B cell (primary cell): ENCODE measurements at places on chromosomes 6 and 20.
A peak's percentile ranks its signal among the peaks of the same experiment; 100 is the strongest.

DNA sequence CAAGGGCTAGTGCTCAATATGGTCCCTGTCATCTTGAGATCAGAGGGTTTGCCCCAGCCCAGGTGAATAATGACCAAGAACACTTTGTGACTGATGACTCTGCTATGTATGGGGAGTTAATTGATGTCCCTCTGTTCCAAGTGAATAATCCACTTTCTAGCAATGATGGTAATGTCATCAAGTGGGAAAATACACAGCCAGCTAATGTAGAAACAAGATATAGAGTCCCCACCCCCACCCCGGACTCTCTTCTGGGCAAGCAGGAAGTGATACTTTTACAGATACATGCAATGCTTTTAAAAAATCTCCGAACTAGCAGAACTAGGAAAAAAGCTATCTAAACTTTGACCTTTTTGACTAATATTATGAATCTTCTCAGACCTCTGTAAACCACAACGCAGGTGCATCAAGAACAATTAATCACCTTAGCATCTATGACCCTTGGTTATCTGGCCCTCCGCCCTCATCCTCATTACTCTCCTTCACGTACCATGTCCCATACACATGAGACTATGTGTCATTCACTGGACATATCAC lies 30.5 kb downstream of the CNR1 start:
- DNase-seq = peak; percentile 60

GRCh38 chr6:161136655-161137054 lies 137.2 kb downstream of the AGPAT4 start:
- no peak for DNase-seq

GRCh38 chr20:14385176-14385740 lies 47.8 kb upstream of the FLRT3 start:
- no peak for DNase-seq

GRCh38 chr20:19765266-19765665 lies 7.2 kb downstream of the RIN2 start:
- DNase-seq = no peak

DNA sequence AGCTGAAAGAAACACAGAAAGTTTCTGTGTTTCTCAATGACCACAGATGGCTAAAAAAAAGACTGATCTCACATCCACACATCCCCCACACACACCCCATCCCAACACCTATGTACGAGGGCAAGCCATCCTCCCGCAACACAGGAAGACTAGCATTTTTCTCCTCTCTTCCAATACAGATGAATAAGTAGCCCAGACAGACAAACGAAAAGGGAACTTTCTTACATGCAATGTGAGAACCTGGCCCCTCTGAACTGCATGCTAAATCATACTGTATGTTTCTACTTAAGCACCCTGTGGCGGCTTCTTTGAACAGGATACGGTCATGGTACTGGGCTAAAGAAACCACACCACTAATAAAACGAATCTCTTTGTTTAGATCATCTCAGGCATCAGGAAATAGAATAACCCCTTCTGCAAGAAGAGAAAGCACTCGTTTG lies 116.2 kb downstream of the GMDS start:
- DNase-seq = no peak

GRCh38 chr6:159480471-159480870 lies 212.6 kb downstream of the SOD2 start:
- no peak for DNase-seq

- no peak for DNase-seq
Observed at GRCh38 chr20:40274912-40275533, 414.0 kb downstream of the MAFB start.

DNA sequence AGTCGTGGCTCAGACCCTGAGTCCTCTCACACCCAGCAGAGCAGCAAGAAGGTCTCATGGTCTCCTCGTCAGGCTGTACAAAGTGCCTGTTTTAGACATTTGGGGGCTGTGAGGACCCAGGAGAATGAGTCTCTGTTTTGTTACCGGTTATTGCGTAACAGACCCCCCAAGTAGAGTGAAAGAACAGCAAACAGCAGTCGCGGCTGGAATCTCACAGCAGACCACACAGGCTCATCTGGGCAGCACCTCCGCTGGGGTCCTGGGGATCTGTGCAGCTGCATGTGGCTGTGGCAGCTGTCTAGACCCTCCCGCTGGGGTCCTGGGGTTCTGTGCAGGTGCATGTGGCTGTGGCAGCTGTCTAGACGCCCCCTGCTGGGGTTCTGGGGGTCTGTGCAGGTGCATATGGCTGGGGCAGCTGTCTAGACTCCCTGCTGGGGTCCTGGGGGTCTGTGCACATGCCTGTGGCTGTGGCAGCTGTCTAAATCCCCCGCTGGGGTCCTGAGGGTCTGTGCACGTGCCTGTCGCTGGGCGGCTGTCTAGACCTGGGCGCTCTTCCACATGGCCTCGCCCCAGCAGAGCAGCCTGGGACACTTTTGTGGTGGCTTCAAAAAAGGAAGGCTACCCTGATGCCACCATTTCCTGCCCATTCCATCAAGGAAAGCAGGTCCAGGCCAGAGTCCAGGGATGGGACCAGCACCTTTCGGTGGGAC lies 24.7 kb downstream of the ENTPD6 start:
- DNase-seq = peak; percentile 32

DNA sequence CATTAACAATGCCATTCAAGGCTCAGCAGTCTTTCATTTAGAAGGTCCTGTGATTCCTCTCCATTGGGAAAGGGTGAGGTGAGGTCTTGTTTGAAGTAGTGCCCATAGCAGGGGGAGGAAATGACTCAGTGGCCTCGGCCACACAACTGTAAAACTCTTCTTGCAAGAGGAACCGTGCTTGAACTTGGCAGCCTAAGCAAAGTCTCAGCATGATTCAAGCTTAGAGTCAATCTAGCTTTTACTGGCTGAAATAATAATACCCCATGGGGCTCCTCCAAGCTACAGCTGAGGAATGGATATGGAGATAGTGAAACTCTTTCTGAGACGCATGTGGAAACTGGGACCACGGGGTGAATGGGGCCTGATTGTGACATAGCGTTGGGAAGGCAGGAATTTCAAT lies 428.2 kb downstream of the BMP2 start:
- no peak for DNase-seq

DNA sequence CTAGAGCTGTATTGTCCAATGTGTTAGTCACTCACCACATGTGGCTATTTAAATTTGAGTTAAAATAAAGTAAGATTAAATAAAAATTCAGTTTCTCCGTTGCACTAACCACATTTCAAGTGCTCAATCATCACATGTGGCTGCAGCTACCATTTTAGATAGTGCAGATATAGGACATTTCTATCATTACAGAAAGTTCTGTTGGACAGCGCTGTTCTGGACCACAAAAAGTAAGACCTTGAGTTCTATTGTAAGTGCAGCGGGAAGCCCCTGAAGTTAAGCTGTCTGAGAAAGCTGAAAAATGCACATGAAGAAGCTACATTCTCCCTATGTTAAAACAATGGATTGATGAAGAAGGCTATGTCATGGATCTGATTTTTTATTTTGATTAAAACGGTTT lies 1.1 kb downstream of the ORC3 start:
- DNase-seq = no peak

DNA sequence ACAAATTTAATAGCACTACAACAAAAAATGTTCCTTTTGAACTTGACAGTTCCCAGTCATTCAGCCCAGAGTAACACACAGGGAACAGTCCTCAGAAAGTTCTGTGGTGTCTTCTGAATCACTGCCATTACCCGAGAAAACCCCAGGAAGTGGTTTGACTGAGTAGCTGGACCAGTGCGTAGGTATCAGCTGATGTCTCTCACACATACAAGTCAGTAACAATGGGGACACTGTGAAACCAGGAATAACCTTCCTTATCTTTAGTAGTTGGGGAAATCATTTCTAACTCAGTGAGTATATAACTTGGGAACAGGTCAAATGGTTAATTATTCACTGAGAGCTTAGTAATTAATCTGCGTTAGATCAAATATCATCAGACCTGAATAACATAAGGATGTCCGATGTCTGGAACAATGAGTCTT lies 73.1 kb downstream of the HIVEP2 start:
- DNase-seq = peak; percentile 68

DNA sequence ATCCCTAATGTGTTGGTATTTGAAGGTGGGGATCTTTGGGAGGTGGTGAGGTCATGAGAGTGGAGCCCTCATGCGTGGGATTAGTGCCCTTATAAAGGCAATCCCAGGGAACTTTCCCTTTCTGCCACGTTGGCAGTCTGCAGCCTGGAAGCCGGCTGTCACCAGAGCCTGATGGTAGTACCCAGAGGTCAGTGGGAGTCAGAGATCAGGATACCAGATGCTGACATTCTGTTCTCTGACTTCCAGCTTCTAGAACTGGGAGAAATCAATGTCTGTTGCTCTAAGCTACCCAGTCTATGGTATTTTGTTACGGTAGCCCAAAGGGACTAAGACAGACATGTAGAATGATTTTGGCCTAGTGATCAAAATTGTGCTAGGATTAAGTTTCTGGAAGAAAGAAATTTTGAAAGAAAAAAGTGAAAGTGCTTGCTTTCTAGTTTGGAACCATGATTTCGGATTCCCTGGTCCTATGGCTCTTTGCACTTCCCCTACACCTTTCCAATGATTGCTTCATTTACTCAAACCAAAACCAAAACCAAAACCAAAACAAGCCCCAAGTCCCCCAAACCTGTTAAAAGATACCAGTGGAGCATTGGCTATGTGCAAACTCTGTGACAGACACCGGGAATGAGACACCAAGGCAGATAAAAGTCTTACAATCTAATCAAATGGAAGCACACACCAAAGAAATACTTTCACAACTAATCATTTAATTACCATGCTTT lies 173.7 kb upstream of the ZNF217 start:
- peak; percentile 54 for DNase-seq

DNA sequence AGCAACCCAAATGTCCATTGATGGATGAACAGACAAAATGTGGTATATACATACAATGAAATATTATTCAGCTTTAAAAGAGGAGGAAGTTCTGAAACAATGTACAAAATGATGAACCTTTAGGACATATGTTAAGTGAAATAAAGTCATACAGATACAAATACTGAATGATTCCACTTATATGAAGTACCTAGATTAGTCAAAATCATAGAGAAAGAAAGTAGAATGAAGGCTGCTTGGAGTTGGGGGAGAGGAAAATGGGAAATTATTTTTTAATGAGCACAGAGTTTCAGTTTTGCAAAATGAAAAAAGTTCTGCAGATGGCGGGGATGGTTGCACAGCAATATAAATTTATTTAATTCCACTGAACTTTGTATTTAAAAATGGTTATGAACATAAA lies 12.4 kb downstream of the COL19A1 start:
- DNase-seq = no peak

- DNase-seq = no peak
Observed at GRCh38 chr20:61765081-61765870, 300.4 kb downstream of the TAF4 start.

DNA sequence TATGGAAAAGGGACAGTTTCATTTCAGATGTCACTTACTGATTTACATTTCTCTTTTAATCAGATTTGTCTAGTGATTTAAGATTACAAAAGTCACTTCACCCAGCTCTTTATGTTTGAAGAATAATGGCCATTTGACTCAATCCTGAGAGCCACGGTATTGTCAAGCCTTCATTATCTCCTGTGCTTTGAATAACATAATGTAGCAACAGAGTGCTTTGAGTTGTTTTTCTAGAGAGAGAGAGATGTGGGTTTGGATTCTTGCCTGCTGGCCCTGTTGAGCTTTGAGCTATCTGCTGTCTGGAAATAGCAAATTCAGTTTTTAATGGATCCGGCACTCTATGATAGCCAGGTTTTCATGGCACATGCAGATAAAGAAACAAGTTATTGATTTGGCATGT lies 478.4 kb upstream of the SOX4 start:
- DNase-seq = no peak
